ENCODE measurements at places on chromosomes 4 and X.

DNA sequence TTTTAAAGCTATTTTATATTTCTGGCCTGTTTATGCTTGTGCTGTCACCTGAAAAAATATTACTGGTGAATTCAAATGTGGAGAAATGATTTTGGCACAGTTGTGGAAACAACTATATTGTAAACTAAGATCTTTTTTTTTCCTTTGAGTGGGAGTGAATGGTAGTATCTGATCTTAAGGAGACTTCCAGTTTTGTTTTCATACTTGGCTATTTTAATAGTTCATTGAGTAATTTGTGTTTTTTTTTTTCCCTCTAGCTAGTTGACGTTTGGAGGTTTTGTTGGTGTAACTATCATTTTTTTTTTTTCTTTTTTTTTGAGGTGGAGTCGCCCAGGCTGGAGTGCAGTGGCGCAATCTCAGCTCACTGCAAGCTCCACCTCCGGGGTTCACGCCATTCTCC lies 10.5 kb downstream of the STAG2 start:
- no peaks in the 10 kb centered on the region for H3K36me3 ChIP-seq
- no peak overlapping the region for H3K4me3 ChIP-seq
- H3K27ac ChIP-seq, result no peak overlapping the region

DNA sequence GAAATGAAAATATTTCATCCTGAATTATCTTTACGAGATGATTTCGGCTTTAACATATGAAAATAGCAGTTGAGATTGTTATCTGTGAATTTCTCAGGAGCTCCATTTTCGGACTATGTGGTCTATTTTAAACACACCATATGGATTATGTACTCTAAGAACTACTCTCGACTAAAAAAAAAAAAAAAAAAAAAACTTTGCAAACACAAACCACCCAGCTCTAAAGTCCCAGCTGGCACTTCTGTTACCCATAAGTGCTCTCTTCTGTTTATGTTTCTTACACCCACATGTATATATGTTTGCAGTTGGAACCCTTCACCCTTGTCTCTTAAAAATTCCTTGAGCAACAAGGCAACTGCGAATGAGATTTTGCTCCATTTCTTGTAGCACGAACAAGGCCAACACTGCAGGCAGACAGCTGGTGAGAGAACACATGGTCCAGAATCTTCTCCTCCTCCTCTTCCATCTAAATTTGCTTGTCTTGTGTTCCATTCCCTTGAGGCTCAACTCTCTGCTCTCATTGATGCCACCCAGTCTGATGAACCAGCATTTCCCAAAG lies 172.7 kb upstream of the HCCS start:
- no peak for DNase-seq
- H3K4me1 ChIP-seq, result no peaks in the 10 kb centered on the region
- H3K4me3 ChIP-seq, result no peak overlapping the region

DNA sequence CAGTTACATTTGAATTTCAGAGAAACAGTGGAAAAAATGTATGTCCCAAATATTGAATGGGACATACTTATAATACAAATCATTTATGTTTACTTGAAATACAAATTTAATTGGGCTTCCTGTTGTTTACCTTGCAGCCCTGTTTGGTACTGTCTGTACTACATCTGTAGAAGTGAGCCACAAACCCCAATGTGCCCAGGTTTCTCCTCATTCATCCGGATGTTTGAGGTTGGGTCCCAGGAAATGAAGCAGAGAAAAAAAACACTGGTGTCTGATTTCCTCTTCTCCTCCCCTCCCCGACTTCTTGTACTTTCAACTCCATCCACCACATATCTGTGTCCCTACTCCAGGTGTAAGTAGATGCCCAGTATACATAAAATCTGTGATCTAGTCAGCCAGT lies 27.1 kb upstream of the SCRG1 start:
- no peaks in the 10 kb centered on the region for H3K27me3 ChIP-seq
- peaks cover 5% of the 10 kb centered on the region for H3K4me1 ChIP-seq
- DNase-seq, result no peak

DNA sequence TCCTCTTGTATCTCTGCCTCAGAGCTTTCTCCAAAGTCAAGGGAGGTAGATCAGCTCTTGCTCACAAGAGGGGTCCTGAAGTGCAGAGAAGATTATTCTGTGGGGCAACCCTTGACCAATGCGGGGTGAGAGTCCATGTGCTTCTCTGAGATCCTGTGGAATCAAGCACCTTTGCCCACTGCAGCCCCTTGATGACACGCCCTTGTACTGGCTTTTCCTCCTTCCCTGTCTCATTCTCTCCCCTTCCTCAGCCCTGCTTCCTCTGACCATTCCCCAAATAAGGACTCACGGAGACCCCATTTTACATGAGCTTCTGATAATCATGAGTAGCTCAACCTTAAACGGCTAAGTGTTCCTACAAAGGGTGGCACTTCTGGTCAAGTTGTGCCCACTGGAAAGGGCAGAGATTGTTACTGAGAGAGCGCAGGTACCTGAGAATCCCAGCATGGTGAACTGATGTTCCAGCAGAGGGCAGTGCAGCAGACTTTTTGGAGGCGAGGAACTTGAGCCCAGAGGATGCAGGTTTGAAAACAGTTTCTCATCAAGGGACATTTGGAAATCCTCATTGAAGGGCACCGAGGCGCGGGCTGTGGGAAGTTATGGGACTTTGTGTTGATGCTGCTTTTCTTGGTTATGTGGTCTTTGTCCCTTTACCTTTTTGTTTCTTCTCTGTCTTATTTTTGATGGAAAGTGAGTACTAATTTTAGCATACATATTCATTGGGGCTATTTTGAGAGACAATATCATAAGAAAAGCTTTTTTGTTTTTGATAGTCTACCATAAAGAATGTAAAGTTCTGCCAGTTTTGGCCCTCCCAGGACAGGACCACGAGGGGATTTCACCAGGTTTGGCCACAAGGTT lies 201.3 kb downstream of the RBM46 start:
- H3K4me3 ChIP-seq, result no peak overlapping the region
- DNase-seq, result peak; percentile 60
- no peak overlapping the region for H3K27ac ChIP-seq
- no peaks in the 10 kb centered on the region for H3K36me3 ChIP-seq
- H3K27me3 ChIP-seq, result no peaks in the 10 kb centered on the region
- no peaks in the 10 kb centered on the region for H3K4me1 ChIP-seq

- H3K36me3 ChIP-seq, result no peaks in the 10 kb centered on the region
- no peaks in the 10 kb centered on the region for H3K4me1 ChIP-seq
- peak overlapping the region; percentile 89 for H3K27ac ChIP-seq
- H3K27me3 ChIP-seq, result peaks cover 44% of the 10 kb centered on the region
- DNase-seq, result no peak
- peak overlapping the region; percentile 54 for H3K4me3 ChIP-seq
These were observed 98.4 kb upstream of the TENM3 start for GRCh38 chr4:182144626-182145333.

DNA sequence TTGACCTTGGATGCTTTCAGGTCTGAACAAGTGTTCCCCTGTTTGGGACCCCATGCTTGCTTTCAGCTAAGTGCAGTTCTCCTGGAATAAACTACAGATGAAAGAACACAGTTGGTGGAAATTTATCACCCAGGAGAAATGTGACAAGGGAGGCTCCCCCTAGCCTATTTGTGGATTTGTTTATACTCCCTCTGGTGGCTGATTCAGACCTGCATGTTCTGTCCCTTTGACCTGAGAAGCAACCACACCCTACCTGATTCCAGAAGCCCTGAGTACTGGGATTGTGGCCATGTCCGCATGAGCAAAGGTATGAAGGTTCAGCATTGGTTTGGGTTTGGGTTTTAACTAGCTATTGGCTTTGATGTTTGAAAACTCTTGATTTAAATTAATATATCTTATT lies 440.9 kb downstream of the MID1IP1 start:
- H3K27ac ChIP-seq, result no peak overlapping the region
- no peaks in the 10 kb centered on the region for H3K4me1 ChIP-seq
- no peak overlapping the region for H3K4me3 ChIP-seq
- no peak for DNase-seq
- no peaks in the 10 kb centered on the region for H3K36me3 ChIP-seq

GRCh38 chr4:25813448-25814106 lies 49.2 kb downstream of the SEL1L3 start:
- no peak overlapping the region for H3K27ac ChIP-seq
- H3K36me3 ChIP-seq, result no peaks in the 10 kb centered on the region
- no peak overlapping the region for H3K4me3 ChIP-seq
- no peaks in the 10 kb centered on the region for H3K27me3 ChIP-seq

DNA sequence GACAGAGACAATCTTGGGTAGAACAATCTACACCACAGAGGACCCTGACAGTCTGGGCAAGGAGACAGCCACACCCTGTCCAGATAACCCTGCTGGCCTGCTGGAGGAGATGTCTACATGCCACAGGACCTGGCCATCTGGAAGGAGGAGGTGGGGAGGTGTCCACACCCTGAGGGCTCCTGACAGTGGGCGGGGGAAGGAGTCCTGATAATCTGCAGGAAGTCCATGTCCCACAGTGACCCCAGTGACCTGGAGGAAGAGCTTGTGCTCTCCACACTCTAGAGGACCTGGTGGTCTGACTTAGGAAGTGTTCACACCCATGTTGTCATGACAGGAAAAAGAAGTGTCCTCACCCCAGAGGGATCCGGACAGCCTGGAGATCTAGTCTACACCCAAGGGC lies 5.5 kb downstream of the SUV39H1 start:
- no peaks in the 10 kb centered on the region for H3K4me1 ChIP-seq
- peaks cover 64% of the 10 kb centered on the region for H3K36me3 ChIP-seq
- no peak overlapping the region for H3K27ac ChIP-seq
- no peak for DNase-seq
- H3K27me3 ChIP-seq, result no peaks in the 10 kb centered on the region

- no peaks in the 10 kb centered on the region for H3K36me3 ChIP-seq
- H3K4me1 ChIP-seq, result no peaks in the 10 kb centered on the region
- H3K27ac ChIP-seq, result no peak overlapping the region
- DNase-seq, result no peak
These were observed 81.0 kb upstream of the ADRA2C start for GRCh38 chr4:3685081-3685645.

GRCh38 chrX:42128020-42128419 lies 204.7 kb upstream of the CASK start:
- DNase-seq, result no peak
- H3K36me3 ChIP-seq, result no peaks in the 10 kb centered on the region
- H3K4me3 ChIP-seq, result no peak overlapping the region
- no peaks in the 10 kb centered on the region for H3K27me3 ChIP-seq
- no peaks in the 10 kb centered on the region for H3K4me1 ChIP-seq

GRCh38 chrX:150777328-150777992 lies 84.3 kb downstream of the MTMR1 start:
- DNase-seq, result no peak
- no peak overlapping the region for H3K4me3 ChIP-seq
- H3K27ac ChIP-seq, result no peak overlapping the region
- peaks cover 4% of the 10 kb centered on the region for H3K4me1 ChIP-seq
- H3K36me3 ChIP-seq, result peaks cover 21% of the 10 kb centered on the region

- H3K27ac ChIP-seq, result no peak overlapping the region
- no peak overlapping the region for H3K4me3 ChIP-seq
- DNase-seq, result no peak
These were observed 71.4 kb upstream of the NMU start for GRCh38 chr4:55707507-55707906.

GRCh38 chrX:9873360-9873759 lies 87.1 kb downstream of the SHROOM2 start:
- H3K4me1 ChIP-seq, result no peaks in the 10 kb centered on the region
- H3K27me3 ChIP-seq, result peaks cover 4% of the 10 kb centered on the region
- no peak overlapping the region for H3K4me3 ChIP-seq
- no peak overlapping the region for H3K27ac ChIP-seq

- DNase-seq, result no peak
- H3K27ac ChIP-seq, result no peak overlapping the region
- no peaks in the 10 kb centered on the region for H3K4me1 ChIP-seq
- no peaks in the 10 kb centered on the region for H3K27me3 ChIP-seq
These were observed 38.9 kb upstream of the PHEX start for GRCh38 chrX:21993265-21993664.

GRCh38 chr4:81922313-81922712 lies 450.6 kb upstream of the RASGEF1B start:
- H3K27ac ChIP-seq, result no peak overlapping the region
- H3K36me3 ChIP-seq, result no peaks in the 10 kb centered on the region
- no peak overlapping the region for H3K4me3 ChIP-seq
- H3K27me3 ChIP-seq, result no peaks in the 10 kb centered on the region

GRCh38 chr4:130306566-130306965 lies 1210.6 kb downstream of the C4orf33 start:
- no peaks in the 10 kb centered on the region for H3K27me3 ChIP-seq
- DNase-seq, result no peak
- no peak overlapping the region for H3K27ac ChIP-seq
- H3K36me3 ChIP-seq, result no peaks in the 10 kb centered on the region

GRCh38 chrX:48459483-48459882 lies 10.6 kb downstream of the SLC38A5 start:
- no peaks in the 10 kb centered on the region for H3K4me1 ChIP-seq
- no peak overlapping the region for H3K4me3 ChIP-seq
- DNase-seq, result no peak
- H3K27me3 ChIP-seq, result no peaks in the 10 kb centered on the region
- H3K36me3 ChIP-seq, result no peaks in the 10 kb centered on the region

- no peak for DNase-seq
- no peaks in the 10 kb centered on the region for H3K4me1 ChIP-seq
- no peak overlapping the region for H3K4me3 ChIP-seq
- H3K36me3 ChIP-seq, result no peaks in the 10 kb centered on the region
- H3K27me3 ChIP-seq, result no peaks in the 10 kb centered on the region
These were observed 564.7 kb upstream of the ACTRT1 start for GRCh38 chrX:128616933-128617332.

GRCh38 chr4:167713756-167714155 lies 378.6 kb upstream of the ANXA10 start:
- no peak overlapping the region for H3K4me3 ChIP-seq
- H3K4me1 ChIP-seq, result no peaks in the 10 kb centered on the region
- H3K36me3 ChIP-seq, result no peaks in the 10 kb centered on the region
- H3K27ac ChIP-seq, result no peak overlapping the region

DNA sequence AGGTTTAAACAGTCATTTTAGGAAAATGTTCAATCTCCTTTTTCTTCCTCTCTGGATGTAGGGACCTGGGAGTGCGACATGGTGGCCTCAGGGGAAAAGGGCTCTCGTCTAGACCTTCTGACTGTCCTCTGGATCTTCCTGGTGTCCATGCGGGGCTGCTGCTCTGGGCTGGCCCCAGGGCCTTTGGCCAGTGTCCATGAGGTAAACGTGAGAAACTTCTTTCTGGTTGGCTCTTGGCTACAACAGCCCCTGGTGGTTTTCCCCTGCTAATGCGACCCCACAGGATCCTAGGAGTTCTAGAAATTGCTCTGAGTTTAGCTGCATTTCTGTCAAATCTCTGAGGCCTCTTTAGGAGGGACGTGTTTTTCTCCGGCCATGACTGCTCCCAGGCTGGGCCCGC lies 85.7 kb downstream of the MFAP3L start:
- no peak overlapping the region for H3K27ac ChIP-seq
- H3K36me3 ChIP-seq, result no peaks in the 10 kb centered on the region
- H3K4me3 ChIP-seq, result no peak overlapping the region
- no peaks in the 10 kb centered on the region for H3K4me1 ChIP-seq
- DNase-seq, result no peak

- H3K27ac ChIP-seq, result no peak overlapping the region
- no peaks in the 10 kb centered on the region for H3K4me1 ChIP-seq
- no peak for DNase-seq
- H3K27me3 ChIP-seq, result no peaks in the 10 kb centered on the region
These were observed 8.8 kb upstream of the DGAT2L6 start for GRCh38 chrX:70168238-70169188.

DNA sequence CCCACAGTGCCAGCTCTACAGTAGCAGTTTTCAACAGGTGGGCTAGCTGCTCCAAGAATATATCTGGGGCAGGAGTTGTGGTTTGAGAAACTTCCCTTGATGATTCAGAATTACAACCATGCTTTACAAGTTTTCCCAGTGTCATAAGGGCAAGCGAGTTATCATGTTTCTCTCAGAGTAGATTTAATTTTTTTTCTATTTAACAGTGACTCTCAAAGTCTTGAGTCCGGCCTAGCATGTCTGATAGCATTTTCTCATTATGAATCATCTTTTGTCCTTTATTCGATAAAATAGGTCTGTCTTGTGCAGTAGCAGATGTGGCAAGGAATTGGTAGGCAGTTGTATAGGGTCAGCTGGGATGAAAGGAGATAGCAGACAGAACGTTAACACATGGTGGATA lies 62.2 kb upstream of the SPANXD start:
- no peaks in the 10 kb centered on the region for H3K4me1 ChIP-seq

Measured in tibial nerve (tissue), 4 donors.